ENCODE measurements at places on chromosomes 6 and 20. TPM values are rescaled to one million over a fixed set of nuclear protein-coding genes. Genes with fewer than 3 reads are reported as not detected.

DNA sequence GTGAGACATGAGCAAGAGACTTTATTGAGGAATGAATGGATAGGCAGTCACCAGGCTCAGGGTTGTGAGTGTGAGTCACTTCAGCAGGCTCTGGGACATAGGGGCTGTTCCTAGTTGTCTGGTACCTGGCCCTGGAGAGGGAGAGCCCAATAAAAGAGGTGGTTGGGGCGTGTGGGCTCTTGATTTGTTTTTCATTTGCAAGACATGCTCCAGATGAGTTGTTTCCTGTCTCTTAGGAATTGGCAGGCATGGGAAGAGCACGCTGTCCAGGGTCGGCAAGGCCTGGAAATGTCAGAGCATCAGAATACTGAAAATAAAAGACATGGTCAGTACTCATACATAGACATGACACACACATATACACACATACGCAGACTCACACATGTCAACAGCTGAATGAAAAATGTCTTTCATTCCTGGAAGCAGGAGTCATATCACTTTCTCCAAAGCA, 166.3 kb upstream of the SULF2 start:
- no peaks in the 10 kb centered on the region for H3K36me3 ChIP-seq
- no peak for DNase-seq
- no peak overlapping the region for H3K4me3 ChIP-seq
- no peak overlapping the region for H3K27ac ChIP-seq

- no peak for DNase-seq
- no peaks in the 10 kb centered on the region for H3K36me3 ChIP-seq
Observed at GRCh38 chr6:129771678-129772077, 61.7 kb upstream of the ARHGAP18 start.

DNA sequence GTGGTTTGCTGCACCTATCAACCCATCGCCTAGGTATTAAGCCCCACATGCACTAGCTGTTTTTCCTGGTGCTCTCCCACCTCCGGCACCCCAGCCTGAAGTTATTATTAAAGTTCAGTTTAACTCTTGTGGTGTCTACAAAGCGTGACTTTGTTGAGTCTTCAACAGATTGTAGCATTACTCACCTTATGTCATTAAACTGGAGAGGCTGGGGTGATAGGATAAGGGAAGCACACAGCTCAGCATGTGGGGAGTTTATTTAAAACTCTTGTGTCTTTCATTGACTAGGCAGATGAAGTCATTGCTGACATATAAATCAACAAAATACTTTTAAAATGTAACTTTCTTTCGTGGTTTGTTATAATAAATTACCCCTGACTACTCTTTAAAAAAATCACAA, 84.7 kb upstream of the GCM1 start:
- no peaks in the 10 kb centered on the region for H3K27me3 ChIP-seq
- no peak for DNase-seq
- H3K36me3 ChIP-seq = no peaks in the 10 kb centered on the region
- no peak overlapping the region for H3K4me3 ChIP-seq

DNA sequence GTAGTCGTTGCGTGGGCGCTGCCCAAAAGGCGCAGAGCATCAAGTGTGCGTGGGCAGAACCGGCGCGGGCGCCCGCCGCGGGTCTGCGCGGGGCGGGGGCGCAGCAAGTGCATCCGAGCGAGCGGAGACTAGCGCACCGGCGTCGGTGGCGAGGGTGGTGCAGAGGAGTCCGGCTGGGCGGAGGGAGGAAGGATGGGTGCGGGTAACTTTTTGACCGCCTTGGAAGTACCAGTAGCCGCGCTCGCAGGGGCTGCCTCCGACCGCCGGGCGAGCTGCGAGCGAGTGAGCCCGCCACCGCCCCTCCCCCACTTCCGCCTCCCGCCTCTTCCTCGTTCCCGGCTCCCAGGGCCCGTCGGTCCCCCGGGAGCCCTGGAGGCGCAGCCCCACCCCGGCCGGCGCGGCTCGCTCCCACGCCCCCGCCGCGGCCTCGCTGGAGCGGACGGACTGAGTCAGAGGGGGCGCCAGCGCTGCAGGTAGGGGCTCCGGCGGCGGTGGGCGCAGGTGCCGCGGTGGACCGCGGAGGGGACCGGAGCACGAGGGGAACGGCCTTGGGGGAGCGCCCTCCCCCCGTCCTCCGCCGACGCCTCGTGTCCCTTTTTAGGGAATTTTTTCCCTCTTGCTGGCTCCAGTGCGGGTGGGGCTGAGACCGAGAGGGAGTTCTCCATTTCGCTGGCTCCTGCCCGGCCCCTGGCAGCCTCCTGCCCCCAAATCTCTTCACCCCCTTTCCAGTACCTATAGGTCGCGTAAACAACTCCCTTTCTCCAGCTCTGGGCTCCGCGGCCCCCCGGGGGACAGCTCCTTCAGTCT, 1.6 kb upstream of the DBNDD2 start:
- H3K4me1 ChIP-seq = peaks cover 12% of the 10 kb centered on the region
- H3K36me3 ChIP-seq = no peaks in the 10 kb centered on the region
- DNase-seq = peak; percentile 49
- H3K27me3 ChIP-seq = no peaks in the 10 kb centered on the region
- H3K4me3 ChIP-seq = peak overlapping the region; percentile 80

GRCh38 chr6:71527886-71528285, 239.3 kb downstream of the OGFRL1 start:
- no peaks in the 10 kb centered on the region for H3K4me1 ChIP-seq
- no peak overlapping the region for H3K4me3 ChIP-seq
- peaks cover 13% of the 10 kb centered on the region for H3K27me3 ChIP-seq
- no peak for DNase-seq

GRCh38 chr20:18138639-18139583, 1.2 kb downstream of the KAT14 start:
- peak overlapping the region; percentile 66 for H3K27ac ChIP-seq
- DNase-seq = no peak
- no peaks in the 10 kb centered on the region for H3K27me3 ChIP-seq
- peak overlapping the region; percentile 92 for H3K4me3 ChIP-seq
- peaks cover 4% of the 10 kb centered on the region for H3K36me3 ChIP-seq
- peaks cover 23% of the 10 kb centered on the region for H3K4me1 ChIP-seq

- no peak for DNase-seq
- no peak overlapping the region for H3K27ac ChIP-seq
- no peaks in the 10 kb centered on the region for H3K36me3 ChIP-seq
- H3K4me3 ChIP-seq = no peak overlapping the region
- peaks cover 11% of the 10 kb centered on the region for H3K27me3 ChIP-seq
- no peaks in the 10 kb centered on the region for H3K4me1 ChIP-seq
Observed at GRCh38 chr6:33235221-33235634, 26.9 kb downstream of the RING1 start.

DNA sequence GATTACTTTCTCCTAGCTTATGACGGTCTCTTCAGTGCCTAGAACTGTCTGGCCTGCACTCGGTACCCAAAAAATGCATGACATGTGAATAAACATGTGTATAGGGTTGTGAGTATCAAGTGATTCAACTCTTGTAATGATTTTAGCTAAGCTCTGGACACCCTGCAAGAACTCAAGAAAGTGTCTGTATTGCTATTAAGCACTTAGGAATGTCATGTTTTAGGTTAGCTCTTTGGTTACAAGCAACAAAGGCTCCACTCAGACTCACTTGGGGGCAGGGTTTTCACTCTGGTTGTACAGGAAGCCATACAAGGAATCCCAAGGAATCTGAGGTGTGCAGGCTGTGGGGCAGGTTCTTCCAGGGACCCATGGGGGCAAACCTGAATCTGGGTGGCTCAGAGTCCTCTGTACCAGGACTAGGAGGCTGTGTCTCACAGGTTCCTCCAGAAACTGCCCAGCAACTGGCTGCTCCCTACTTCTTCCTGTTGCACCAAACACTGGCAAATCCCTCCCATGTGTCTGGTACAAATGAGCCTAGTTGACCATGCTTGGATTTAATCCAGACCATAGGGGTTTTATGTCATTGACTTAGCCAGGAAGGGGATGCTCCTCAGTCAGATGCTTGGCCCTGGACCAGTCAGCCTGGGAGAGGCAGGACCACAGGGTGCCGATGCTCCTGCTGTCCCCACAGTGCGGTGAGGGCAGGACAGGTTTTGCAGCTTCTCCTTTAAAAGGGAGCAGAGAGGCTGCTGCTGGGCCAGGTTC, 77.9 kb upstream of the CDH4 start:
- H3K4me1 ChIP-seq = no peaks in the 10 kb centered on the region
- H3K27ac ChIP-seq = no peak overlapping the region
- H3K4me3 ChIP-seq = no peak overlapping the region
- DNase-seq = no peak
- H3K27me3 ChIP-seq = no peaks in the 10 kb centered on the region
- H3K36me3 ChIP-seq = no peaks in the 10 kb centered on the region

DNA sequence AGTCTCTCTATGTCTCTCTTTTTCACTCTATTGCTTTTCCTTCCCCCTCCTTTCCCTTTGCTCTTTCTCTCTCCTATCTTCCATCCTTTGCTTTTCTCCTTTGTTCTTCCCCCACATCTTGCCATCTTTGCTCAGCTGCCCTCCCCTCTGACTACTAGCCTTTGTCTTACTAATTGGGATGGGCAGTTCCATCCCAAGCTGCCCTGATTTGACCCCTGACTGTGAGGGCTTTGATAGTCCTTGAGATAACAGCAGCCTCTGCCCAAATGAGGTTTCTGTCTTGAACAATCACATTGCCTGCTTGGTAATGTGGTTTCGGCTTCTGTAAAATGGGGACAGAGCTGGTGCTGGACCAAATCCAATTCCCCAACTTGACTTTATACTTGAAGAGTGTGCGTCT, 327.7 kb downstream of the DHX35 start:
- no peak overlapping the region for H3K27ac ChIP-seq
- H3K4me3 ChIP-seq = no peak overlapping the region
- H3K27me3 ChIP-seq = peaks cover 18% of the 10 kb centered on the region
- DNase-seq = no peak
- H3K4me1 ChIP-seq = no peaks in the 10 kb centered on the region

- no peak for DNase-seq
- no peak overlapping the region for H3K27ac ChIP-seq
- no peaks in the 10 kb centered on the region for H3K36me3 ChIP-seq
- no peaks in the 10 kb centered on the region for H3K4me1 ChIP-seq
- no peak overlapping the region for H3K4me3 ChIP-seq
Observed at GRCh38 chr6:146287691-146288369, 255.8 kb upstream of the RAB32 start.

Gene ABHD16B
- not detected for total RNA-seq

Gene EGFL8
- 30.1 TPM for total RNA-seq

DNA sequence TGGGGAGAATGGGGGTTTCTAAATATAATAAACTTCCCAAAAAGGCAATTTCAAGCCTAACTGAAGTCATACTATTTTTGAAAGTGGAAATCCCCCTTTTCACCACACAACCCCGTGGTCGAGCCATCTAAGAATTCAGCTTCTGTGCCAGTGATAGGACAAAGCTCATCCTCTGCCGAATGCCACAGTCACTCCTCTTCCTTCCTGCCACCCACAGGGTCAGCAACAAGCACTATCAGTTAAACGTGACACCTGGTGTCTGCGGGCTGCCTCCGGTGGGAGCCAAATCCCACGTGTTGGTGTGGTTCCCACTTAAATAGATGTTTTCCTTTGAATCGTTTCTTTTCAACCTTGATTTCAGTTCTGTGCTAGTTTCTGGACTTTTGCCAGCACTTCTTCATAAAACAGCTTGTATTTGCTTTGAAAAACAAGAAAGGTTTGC, 60.7 kb downstream of the TNFAIP3 start:
- no peaks in the 10 kb centered on the region for H3K36me3 ChIP-seq
- H3K27ac ChIP-seq = peak overlapping the region; percentile 97
- DNase-seq = peak; percentile 87
- H3K4me3 ChIP-seq = peak overlapping the region; percentile 65
- peaks cover 1% of the 10 kb centered on the region for H3K27me3 ChIP-seq

GRCh38 chr20:33120934-33121333, 41.5 kb downstream of the BPIFB4 start:
- no peak overlapping the region for H3K4me3 ChIP-seq
- peaks cover 3% of the 10 kb centered on the region for H3K4me1 ChIP-seq
- no peak overlapping the region for H3K27ac ChIP-seq
- peaks cover 13% of the 10 kb centered on the region for H3K27me3 ChIP-seq

DNA sequence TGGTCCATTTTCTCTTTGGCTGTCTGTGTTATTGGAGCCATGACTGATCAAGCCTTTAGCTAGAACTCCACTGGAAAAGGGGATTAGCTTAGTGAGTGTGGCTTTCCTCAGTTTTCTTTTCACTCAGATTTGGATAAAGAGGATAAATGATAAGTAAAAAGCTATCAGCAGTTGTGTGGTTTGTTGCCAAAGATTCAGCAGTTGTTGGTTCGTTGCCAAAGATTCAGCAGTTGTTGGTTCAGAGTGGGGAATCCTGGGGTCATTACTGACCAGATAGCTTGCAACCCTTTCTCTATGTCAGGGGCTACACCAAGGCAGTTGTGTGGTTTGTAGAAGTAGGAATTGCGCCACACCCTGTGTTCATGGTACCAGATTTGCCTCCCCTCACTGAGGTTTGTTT, 107.7 kb upstream of the SCP2D1 start:
- DNase-seq = no peak
- peaks cover 12% of the 10 kb centered on the region for H3K4me1 ChIP-seq
- H3K36me3 ChIP-seq = no peaks in the 10 kb centered on the region
- no peaks in the 10 kb centered on the region for H3K27me3 ChIP-seq

Gene PRSS16
- not detected for total RNA-seq

Gene TGM3
- total RNA-seq = not detected

All from naive thymus-derived CD8-positive, alpha-beta T cell (primary cell).